Cardiac fibroblast (primary cell): ENCODE measurements at places on chromosomes 16 and 17.

- DNase-seq, result peak; percentile 27
These were observed 17.1 kb downstream of the MRTFB start for GRCh38 chr16:14088155-14088753.

- peak; percentile 62 for DNase-seq
These were observed 835 bp downstream of the NME4 start for GRCh38 chr16:397736-398332.

GRCh38 chr16:87436225-87437172, 44.4 kb downstream of the MAP1LC3B start:
- DNase-seq, result peak; percentile 57

DNA sequence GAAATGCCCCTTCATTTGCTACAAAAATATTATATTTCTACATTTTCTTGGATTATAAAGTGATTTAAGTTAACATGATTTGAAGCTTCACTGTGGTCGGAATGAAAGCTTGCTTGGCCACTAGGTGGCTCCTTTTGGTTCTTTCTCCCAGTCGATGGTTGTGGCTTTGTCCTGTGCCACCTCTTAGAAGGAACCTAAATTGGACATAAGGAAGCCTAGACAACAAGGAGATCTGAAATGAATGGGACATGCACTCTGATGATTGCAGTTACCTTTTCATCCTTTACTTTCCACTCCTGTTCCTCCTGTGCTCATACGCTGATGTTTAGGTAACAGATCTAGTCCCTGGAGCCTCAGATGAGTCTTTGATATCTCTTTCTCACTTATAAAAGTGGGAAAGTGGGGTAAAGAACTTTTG, 39.2 kb downstream of the FTO start:
- DNase-seq, result peak; percentile 46

- no peak for DNase-seq
These were observed 3.6 kb downstream of the HDAC5 start for GRCh38 chr17:44119798-44120197.

- DNase-seq, result no peak
These were observed 13.6 kb downstream of the PIMREG start for GRCh38 chr17:6457688-6458459.

GRCh38 chr17:72474719-72475477, 354.1 kb downstream of the SOX9 start:
- DNase-seq, result no peak

- DNase-seq, result no peak
These were observed 368.1 kb downstream of the C16orf95 start for GRCh38 chr16:86949116-86949515.

- DNase-seq, result peak; percentile 68
These were observed 22.5 kb downstream of the EIF4A3 start for GRCh38 chr17:80124351-80124981.

- DNase-seq, result no peak
These were observed 29.2 kb downstream of the TRIM25 start for GRCh38 chr17:56884483-56885311.

DNA sequence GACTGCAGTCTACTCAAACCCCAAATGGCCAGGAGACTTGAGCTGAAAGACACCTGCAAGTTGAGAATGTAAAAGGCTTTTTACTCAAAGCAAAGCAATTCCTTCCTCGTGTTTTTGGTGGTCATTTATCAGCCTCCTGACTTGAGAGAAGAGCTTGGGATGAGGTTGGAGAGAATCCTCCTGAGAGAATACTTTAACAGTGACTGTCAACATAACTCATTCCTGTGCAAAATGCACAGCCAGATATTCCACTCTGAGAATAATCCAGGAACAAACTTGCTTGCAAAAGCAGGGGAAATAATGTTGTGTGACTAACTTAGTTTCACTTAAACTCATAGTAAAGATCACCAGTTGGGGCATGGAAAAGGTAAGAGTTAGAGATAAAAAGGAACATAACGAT, 53.4 kb downstream of the SNTB2 start:
- DNase-seq, result peak; percentile 36

- no peak for DNase-seq
These were observed 206.2 kb downstream of the CCDC182 start for GRCh38 chr17:57538736-57539456.

GRCh38 chr17:20142268-20142667, 133.1 kb downstream of the SPECC1 start:
- no peak for DNase-seq

- no peak for DNase-seq
These were observed 7.9 kb upstream of the MRC2 start for GRCh38 chr17:62619417-62620155.

DNA sequence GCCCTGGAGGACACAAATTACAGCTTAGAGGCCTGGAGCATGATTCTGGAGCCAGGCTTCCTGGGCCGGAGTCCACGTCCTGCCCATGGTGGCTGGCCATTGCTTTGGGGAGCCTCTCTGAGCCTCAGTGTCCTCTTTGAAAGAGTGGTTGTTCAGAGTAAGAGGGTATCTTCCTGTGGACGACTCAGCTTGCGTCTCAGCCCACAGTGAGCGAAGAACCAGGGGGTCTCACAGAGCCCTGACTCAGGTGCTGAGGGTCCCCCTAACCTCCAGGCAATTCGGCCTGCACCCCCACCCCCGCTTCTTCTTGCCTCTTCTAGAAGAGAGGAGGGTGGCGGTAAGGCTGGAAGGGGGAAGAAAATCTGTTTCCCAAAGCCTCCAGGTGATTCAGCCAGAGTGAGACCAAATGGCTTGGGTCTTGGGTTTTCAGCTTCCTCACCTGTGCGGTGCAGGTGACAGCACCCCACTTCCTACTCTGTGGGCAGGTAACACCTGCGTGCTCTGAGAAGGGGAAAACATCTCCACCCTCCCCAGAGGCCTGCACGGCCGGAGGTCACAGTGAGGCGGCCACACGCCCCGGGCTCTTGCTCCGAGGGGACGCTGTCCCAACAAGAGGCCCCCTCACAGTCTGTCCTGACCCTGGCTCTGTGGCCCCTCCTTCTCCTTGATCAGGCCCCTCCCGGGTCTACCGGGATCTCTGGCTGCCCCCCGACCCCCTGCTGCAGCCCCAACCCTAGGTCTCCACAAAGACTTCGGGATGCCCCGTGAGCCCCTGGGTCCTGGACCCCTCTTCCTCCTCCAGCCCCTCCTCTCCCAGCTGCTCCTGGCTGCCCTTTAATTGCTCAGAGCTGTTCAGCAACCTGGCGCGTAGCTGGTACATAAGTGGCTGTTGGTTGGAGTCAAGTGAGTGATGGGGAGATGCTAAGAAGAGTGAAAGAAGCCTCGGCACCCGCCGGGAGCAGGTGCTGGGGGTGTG, 119.2 kb downstream of the METRNL start:
- DNase-seq, result no peak

DNA sequence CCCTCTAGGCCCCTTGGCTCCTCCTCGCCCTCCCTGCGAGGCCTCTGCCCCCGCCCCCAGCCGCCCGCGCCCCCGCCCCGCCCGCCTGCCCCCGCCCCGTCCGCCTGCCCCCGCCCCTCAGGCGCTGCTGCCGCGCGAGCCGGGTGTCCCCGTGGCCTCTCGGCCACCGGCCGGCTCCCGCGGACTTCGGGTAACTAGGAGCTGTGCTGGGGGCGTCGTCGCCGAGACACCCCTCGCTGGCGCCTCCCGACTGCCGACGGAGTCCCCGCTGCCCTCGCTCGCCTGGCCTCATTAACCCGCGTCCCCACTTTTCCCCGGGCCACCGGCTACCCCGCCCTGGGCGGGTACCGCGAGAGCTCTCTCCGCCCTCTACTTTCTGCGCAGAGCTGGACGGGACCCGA, at the start of gene TLCD1:
TSS of gene TLCD1 (minus strand) at position 8 of the 401 bp plus-strand sequence. CDS start 136 bp downstream, outside the sequence.
- peak; percentile 55 for DNase-seq

DNA sequence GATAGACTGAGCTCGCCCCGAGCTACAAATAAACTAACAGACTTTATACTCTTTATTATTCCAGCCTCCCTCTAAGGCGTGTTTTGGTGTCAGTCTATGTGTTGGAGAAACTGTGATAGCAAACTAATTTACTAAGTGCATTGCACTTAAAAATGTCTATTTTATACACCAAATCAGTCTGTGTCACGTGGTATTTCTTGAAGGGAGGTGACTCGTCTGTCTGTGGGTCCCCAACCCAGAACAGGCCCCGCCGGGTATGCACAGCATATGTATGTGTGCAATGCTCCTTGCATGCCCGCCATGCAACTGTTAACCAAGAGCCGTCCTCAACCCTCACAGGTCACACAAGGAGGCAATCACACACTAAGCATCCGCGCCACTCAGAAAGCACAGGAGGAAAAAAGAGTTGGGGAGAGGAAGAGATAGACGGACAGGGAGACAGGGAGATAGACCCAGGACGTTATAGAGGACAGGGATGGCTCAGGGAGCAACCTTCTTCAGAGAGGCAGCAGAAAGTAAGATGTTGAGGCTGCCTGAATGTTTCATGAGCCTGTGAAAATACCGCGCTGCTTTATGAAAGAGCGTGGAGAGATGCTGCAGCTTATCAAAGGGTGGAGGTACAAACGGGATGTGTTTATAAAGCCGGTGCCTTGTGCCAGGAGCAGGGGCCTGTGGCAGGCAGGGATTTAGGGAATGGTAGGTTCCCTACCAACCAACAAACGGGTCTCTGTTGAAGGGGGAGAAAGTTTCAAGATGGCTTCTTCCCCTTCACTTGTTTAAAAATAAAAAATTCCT, 4.2 kb downstream of the RBFOX3 start:
- DNase-seq, result no peak

- no peak for DNase-seq
These were observed 268.7 kb upstream of the ASIC2 start for GRCh38 chr17:33561569-33562334.

DNA sequence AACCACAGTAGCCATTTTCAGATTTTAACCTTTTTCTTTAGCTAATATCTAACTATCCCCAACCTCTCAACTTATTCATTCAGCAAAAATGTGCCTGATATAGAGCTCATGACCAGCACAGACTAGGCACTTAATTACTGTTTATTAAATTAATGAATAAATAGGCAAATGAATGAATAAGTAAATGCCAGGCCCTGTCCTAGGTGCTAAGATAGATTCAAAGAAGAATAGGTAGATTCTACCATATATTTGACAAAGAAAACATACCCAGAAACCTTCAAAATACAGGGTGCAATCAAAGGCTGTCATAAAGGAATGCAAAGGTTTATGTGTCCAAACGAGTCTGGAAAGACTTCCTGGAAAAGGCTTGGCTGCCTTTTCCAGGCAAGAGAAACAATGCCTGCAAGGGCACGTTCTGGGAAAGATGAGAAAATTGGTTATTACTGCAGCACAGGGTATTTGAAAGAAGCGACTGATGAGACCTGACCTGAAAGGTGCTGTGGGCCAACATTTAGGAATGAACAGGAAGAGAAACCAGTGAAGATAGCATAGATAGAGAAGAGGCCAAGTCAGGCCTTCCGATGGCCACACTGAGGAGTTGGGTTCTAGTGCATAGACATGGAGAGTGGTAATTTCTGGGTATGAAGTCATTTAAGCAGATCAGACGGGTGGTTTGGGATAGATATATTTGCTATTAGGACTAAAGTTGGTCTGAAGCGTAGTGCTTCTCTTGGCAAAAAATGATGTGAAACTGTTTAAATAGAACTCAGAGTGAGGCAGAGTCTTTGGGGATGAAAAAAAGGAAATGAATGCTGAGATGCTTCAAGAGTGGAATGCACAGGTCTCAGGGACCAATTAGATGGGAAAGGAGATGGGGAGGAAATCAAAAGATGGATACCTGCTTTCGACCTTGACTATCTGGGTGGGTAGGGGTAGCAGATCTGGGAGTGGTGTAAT, 11.4 kb upstream of the CCL2 start:
- no peak for DNase-seq

DNA sequence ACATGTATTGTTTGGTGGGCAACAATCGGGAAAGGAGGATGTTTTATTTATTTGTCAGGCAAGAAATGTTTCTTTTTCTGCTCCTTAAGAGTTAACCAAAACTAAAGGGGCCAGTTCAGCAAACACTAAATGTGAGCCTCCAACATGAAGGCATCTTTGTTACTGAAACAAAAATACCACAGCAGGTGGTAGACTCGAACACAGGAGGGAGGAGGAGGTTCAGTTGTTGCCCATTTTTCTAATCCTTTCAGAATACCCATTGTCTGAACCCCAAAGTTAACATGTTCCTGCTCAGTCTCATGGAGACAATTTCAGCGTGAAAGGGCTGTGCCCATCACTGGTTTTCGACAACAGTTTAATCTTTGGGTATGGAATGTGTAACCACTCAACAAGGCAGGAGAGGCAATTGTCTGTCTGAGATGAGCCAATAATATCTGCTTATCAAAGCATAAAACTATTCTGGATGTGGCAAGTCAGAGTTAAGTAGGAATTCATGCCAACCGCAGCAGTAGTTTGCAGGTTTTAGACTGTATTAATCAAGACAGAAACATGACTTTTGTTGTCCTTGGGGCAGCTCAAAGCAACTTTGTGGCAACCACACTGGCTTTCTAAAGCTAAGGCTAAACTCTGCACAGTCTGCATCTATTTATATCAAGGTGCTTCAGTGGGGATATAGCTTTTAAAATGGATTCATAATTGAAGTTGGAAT, 211.7 kb downstream of the FTO start:
- DNase-seq, result no peak

DNA sequence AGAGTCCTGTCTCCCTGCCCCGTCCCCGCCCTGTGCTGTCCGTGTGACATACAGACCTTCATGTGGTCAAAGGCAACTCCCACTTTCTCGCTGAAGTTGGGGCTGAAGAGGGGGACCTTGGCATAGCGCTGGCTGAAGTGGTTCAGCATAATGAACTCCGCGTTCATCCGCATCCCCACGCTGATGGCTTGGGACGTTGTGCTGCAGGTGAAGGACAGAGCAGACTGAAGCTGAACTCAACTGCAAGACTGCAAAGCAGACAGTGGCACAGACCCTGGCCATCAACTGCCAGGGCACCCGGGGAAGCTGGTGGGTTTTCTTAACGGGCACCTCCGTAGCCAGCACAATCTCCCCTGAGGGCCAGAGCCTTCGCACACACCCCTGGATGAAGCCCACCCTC, 24.2 kb downstream of the ELAC2 start:
- no peak for DNase-seq

GRCh38 chr17:3810019-3810418, 9.0 kb upstream of the ITGAE start:
- no peak for DNase-seq

GRCh38 chr17:29621751-29622194, 939 bp downstream of the CORO6 start:
- peak; percentile 22 for DNase-seq

DNA sequence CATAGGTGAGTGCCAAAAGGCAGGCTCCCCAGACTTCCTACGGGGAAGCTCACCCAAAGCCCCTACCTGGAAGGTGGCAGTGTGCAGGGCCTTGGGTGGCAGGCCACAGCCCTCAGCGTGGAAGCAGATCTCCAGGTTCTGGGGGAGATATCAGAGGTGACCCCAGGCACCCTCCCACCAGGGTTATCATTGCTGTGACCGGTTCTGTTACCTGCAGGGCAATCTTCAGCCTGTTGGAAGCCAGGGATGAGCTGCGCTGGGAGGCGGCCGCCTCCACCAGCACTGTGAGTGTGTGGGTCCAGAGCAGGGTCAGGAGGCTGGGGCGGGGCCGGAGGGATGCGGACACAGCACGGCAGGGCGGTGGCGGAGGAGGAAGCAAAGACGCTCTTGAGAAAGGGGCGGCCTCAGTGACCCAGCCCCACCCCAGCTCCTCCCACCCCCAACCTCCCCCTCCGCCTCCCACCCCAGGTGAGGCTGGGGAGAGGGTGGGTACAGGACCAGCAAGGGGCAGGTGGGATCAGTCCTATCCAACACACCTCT, 13.1 kb downstream of the UNC13D start:
- no peak for DNase-seq
